ENCODE measurements at places on chromosomes 1 and 21.
A peak's percentile ranks its signal among the peaks of the same experiment; 100 is the strongest.

DNA sequence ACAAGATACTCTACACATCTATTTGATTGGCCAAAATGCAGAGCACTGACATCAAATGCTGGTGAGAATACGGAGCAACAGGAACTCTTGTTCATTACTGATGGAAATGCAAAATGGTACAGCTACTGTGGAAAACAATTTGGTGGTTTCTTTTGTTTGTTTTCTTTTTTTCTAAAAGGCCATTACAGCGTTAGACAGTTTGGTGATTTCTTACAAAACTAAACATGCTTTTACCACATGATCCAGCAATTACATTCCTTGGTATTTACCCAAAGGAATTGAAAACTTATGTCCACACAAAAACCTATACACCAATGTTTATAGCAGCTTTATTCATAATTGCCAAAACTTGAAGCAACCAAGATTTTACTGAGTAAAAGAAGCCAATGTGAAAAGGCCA lies 66.4 kb upstream of the FBXO28 start:
- DNase-seq, result no peak

DNA sequence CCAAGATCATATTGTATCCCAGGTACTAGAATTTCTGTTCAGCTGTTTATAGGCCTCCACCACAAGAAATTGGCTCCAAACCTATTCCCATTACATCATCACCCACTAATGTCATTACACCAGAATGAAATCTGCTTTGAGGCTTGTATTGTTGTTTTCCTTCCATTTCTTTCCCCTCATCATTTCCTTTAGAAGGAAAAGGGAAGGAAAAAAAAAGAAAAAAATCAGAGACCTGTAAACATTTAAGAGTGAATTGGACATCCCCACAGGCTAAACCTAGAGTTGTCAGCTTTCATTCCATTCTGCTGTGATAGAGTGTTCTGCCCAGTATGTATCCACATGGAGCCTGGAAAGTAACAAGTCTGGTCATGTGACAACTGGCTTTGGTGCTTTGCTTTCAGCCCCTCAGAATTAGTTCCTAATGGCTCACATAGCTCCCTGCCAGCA lies 44.6 kb downstream of the NFYC start:
- DNase-seq, result no peak

DNA sequence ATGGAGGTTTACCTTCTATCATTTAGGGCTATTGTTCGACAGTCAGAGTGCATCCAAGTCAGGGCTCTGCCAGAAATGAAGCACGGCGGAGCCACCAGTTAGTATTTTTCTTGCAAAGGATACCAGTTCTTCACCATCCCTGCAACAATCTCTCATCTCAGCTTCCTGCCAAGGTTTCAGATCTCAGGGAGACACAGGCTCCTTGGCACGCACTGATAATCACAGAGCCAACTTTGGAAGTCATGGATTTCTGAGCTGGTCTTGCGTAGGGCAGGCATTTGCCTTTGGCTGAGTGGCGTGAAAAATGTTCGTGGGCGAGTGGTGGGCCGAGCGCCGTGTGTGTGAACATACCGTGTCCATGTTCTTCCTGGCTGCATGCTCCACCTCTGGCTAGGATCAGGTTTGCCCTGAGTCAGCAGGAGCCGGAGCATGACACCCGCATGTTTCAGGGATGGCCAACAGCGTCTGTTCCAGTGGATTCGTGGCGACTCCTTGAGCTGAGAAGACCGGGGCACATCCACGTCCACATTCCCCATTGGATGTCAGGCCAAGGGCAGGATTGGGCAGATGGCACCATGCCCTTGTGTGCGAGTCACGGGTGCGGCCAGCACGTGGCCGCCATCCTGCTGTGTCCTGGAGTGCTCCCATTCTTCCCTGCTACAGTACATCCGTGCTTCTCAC lies 118.5 kb upstream of the C1orf174 start:
- DNase-seq, result no peak

DNA sequence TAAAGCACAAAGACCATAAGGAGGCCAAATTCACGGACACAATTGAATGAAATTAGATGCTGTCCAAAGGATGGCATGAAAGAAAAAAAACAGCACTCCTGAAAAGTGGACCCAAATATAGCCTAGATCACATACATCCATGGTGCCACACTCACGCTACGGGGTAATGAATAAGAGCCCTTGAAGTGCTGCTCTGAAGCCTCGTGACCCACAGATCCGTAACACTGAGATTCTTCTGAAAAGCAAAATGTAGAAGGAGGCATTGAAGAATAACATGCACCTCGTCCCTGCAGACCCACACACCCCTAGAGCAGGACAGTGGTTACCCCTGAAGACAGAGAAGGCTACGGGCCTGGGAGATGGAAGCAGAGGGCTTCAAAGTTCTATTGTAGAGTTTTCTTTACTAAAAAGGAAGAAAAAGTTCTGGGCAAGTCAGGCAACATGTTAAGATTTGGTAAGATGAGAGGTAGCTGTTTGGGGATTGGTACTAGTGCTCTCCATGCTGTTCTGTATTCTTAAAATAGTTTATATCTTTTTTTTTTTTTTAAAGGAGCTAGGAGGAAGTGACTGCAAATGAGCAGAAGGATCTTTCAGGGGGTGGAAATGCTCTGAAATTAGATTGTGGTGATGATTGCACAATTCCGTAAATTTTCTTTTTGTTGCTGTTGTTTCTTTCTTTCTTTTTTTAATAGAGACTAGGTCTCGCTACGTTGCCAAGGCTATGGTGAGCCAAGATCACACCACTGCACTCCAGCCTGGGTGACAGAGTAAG lies 4.1 kb upstream of the ITGB2 start:
- no peak for DNase-seq

- no peak for DNase-seq
Observed at GRCh38 chr1:50368179-50369007, 54.9 kb downstream of the DMRTA2 start.

GRCh38 chr1:172821609-172822274 lies 162.8 kb downstream of the FASLG start:
- DNase-seq, result no peak

DNA sequence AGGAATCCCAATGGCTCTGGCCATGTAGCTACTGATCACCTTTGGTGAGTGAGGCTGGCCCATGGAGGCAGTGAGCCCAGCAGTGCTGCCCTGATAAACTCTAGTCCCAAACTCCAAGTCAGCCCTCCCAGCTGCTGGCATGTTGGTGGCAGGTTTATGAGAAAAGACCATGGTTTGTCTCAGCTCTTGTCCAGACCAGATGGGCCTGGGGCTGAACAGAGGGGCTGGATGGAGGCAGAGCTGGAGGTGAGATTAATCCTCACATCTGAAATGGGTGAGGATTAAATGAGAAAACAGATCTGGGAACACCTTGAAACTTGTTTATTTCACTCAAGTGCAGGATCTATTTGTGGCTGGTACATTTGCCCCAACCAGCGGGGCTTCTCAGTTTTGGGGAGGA lies 3.2 kb downstream of the TMEM269 start:
- no peak for DNase-seq

GRCh38 chr1:228288536-228289238 lies 80.8 kb downstream of the OBSCN start:
- no peak for DNase-seq

DNA sequence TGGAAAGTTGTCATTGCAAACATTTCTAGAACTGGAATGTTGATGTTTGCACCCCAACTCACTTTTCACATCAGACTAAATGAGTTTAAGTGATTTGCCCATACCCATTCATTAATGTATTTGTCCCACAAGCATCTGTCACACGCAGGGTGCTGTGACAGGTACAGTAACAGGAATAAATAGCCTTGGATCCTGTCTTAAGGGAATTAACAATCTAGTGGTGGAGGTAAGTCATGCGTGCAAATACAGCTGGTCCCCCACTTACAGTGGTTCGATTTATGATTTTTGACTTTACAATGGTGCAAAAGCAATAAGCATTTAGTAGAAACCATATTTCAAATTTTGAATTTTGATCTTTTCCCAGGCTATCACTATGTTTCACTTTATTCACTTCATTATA lies 17.5 kb upstream of the PRDM2 start:
- DNase-seq, result no peak

GRCh38 chr1:15152318-15153183 lies 996 bp upstream of the TMEM51 start:
- DNase-seq, result no peak

DNA sequence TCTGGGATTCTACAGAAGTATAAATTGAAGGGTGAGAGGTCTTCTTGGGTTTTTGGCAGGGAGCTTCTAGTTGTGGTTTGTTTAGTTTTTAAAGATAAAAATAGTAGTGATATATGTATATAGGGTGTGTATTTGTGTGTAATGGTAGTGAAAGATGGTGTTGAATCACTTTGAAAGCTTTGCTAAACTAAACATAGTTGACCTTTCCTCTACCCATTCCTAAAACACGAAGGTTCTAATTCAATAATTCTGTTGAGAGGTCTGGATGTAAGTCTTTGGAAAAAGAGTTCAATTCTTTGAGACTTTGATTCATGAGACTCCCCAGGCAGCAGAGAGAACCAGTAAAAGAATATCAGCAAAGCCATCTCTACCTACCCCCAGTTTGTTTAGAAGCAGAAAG lies 247.9 kb upstream of the DUSP10 start:
- DNase-seq, result no peak

GRCh38 chr1:192766009-192766625 lies 42.7 kb upstream of the RGS2 start:
- no peak for DNase-seq

DNA sequence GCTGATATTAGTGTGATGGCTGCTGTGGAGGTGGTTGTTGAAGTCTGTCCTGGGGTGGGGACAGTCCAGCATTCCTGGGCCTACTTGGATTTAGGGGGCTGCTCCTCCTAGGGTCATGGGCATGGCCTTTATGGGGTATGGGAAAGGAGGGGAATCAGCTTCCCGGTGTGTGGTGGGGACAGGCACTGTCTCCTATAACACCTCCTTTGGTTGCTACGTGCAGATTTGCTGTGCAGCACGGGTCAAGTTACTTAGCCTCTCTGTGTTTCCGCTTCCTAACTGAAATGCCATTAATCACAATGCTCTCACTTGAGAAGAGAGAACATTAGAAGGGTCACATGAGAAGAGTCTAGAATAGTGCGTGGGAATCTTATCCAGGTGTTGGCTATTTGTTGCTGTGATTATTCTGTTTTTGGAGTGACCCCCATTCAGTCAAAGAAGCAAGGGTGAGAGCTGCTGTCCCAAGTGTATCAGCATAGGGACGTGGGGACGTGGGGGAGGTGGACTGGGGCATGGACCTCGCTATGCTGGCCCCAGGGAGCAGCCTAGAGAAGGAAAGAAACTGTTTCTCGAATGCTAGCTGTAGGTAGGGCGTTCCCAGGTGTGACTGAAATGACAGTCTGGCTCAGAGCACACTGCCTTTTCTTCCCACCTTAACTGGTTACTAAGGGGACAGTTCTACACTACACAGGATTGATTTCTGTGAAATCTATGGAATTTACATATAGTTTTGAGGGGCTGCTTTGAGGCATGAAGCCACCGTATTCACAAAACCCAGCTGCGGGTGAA lies 19.9 kb downstream of the SOX13 start:
- DNase-seq, result no peak

GRCh38 chr1:95229706-95230105 lies 4.3 kb upstream of the RWDD3 start:
- DNase-seq, result no peak

DNA sequence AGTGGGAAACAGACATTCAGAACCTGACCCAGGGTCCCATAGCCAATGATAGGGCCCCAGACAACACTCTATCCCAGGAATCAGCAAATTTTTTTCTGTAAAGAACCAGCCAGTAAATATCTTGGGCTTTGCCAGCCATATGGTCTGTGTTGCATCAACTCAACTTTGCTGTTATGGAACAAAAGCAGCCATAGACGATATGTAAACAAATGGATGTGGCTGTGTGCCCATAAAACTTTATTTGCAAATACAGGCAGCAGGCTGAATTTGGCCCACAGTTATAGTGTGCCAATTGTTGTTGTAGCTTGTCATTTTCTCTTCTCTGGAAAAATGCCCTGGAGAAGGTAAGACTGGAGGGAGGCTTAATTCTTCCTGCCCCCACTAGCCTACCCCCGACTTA lies 431.1 kb upstream of the VAMP3 start:
- no peak for DNase-seq

DNA sequence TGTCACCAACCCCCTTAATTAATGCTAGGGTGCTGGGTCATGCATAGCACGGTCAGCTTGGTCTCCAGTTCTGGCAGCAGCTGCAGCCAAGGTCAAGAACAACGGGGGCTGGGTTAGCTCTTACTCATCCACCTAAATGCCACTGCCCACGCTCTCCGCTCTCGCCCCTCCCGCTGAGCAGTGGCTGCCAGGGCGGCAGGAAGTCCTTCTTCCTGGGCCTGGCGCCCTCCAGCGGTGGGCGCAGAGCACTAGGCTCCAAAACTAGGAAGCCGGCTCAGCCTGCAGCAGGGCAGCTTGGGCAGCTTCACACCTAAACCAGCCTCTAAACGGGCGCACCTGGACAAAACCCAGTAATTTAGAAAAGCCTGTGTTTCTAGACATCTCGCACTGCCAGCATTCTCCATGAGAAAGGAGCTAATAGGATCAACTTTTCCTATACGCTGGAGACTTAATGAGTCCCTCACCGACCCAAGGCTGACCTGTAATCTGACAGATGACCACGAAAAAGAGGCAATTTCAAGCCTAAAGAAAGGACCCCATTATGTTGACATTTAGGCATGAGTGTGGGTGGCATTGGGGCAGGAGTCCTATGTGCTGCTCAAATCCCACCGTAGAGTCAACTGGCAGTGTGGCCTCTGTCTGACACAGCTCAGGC lies 78.4 kb upstream of the LRRN2 start:
- peak; percentile 38 for DNase-seq

- DNase-seq, result no peak
Observed at GRCh38 chr1:235516862-235517446, 12.7 kb upstream of the B3GALNT2 start.

DNA sequence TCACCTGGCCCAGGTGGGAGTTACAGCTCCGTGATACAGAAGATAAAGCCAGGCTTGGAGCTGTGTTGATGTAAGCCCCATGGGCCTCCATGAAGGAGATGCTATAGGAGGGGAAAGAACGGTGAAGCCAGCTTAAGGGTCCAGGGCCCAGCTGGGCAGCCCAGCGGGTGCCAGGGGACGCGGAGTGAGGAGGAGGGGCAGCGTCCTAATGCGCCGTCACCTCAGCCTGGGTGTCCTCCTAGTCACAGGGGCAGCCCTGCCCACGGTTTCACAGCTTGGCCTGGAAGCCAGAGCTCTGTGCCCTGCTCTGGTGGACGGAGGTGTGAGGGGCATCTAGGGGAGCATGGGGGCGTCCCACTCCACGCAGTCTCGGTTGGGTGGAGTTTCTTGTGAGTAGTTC lies 52.7 kb upstream of the TTC34 start:
- no peak for DNase-seq

GRCh38 chr1:197451381-197451780 lies 183.3 kb downstream of the CRB1 start:
- no peak for DNase-seq

All from activated CD4-positive, alpha-beta T cell treated with anti-CD3 and anti-CD28 coated beads, Interleukin-2, amount 50 U/mL, for 4 hours (primary cell).